ENCODE measurements at places on chromosomes 5 and 9. TPM values are rescaled to one million over a fixed set of nuclear protein-coding genes. Genes with fewer than 3 reads are reported as not detected.

The IL9 gene
- not detected for polyA plus RNA-seq

The MEGF9 gene
- polyA plus RNA-seq = 6.7 TPM

The COL5A1 gene
- polyA plus RNA-seq = not detected

The NIM1K gene
- polyA plus RNA-seq = 0.40 TPM

The TAF11L10 gene
- polyA plus RNA-seq = not detected

The GFPT2 gene
- not detected for polyA plus RNA-seq

The CLIC3 gene
- polyA plus RNA-seq = 7.8 TPM

DNA sequence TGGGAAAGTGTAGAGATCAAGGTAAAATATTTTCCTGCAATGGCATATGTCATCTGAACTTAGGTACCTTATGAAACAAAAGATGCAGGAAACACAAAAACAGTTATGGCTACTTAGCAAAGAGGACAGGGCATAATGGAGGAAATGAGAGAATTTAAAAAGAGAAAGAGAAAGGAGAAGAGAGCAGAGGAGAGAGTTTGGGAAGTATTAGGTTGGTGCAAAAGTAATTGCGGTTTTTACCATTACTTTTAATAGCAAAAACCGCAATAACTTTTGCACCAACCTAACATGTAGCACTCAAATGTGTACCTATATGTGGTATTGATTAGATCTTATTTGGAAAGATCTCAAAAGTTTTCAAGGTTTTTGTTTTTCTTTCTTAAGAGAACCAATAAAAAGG lies 160.1 kb upstream of the ACTBL2 start:
- no peaks in the 10 kb centered on the region for H3K27me3 ChIP-seq
- H3K4me1 ChIP-seq = no peaks in the 10 kb centered on the region
- H3K4me3 ChIP-seq = no peak overlapping the region
- DNase-seq = no peak
- no peaks in the 10 kb centered on the region for H3K36me3 ChIP-seq
- H3K27ac ChIP-seq = no peak overlapping the region

GRCh38 chr9:127989094-127989493 lies 8.3 kb upstream of the EEIG1 start:
- no peaks in the 10 kb centered on the region for H3K27me3 ChIP-seq
- no peak overlapping the region for H3K27ac ChIP-seq
- H3K4me1 ChIP-seq = peaks cover 12% of the 10 kb centered on the region

- DNase-seq = no peak
- no peaks in the 10 kb centered on the region for H3K36me3 ChIP-seq
- H3K27me3 ChIP-seq = no peaks in the 10 kb centered on the region
- no peak overlapping the region for H3K4me3 ChIP-seq
Observed at GRCh38 chr5:17230191-17230590, 12.8 kb downstream of the BASP1 start.

All from CD4-positive, alpha-beta memory T cell (primary cell).